ENCODE measurements at places on chromosomes 2 and 18. TPM values are rescaled to one million over a fixed set of nuclear protein-coding genes. Genes with fewer than 3 reads are reported as not detected.

Gene ASB18
- not detected for total RNA-seq

Gene SAG
- total RNA-seq: 0.12 TPM

- no peak for DNase-seq
Measured at GRCh38 chr18:51340332-51340731, 142.9 kb upstream of the MEX3C start.

GRCh38 chr2:134665727-134666506 is 52.9 kb downstream of the TMEM163 start:
- DNase-seq: no peak

Gene ITGA6
- total RNA-seq: 61.8 TPM

- DNase-seq: peak; percentile 74
Measured at GRCh38 chr18:36078751-36079529, 11.6 kb upstream of the RPRD1A start.

GRCh38 chr2:173175222-173175621 is 99.6 kb downstream of the MAP3K20 start:
- DNase-seq: no peak

GRCh38 chr2:159176555-159176954 is 109.9 kb downstream of the WDSUB1 start:
- no peak for DNase-seq

Gene FOXD4L1
- 0.10 TPM for total RNA-seq

DNA sequence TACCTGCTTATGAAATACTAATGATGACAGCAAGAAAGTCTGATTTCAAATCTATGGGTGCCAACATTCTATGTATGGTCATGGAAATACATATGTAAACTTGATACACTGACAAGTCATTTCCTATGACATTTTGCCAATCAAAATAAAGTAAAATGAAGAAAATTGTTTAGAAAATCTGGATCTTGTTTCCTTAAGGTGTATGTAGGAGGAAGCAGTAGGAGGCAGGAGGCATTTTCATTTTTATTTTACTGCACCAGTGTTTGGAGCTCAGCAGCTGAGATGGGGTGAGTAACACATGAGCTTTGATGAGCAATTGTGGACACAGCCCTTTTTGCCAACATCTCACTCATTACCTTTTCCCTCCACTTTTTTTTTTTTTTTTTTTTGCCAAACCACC is 167.0 kb downstream of the AFF3 start:
- DNase-seq: peak; percentile 68

Gene SLC4A5
- 0.10 TPM for total RNA-seq

GRCh38 chr2:146135245-146135644 is 1615.3 kb upstream of the ZEB2 start:
- DNase-seq: no peak

GRCh38 chr2:11506611-11506969 is 27.3 kb upstream of the GREB1 start:
- DNase-seq: no peak

Gene CSRNP3
- total RNA-seq: not detected

GRCh38 chr18:22238036-22238435 is 68.6 kb downstream of the GATA6 start:
- no peak for DNase-seq

GRCh38 chr2:116180072-116180471 is 1634.4 kb upstream of the DDX18 start:
- DNase-seq: no peak

GRCh38 chr2:184523732-184524131 is 74.6 kb upstream of the ZNF804A start:
- no peak for DNase-seq

Gene TWIST2
- 94.9 TPM for total RNA-seq

Gene C2orf66
- total RNA-seq: not detected

DNA sequence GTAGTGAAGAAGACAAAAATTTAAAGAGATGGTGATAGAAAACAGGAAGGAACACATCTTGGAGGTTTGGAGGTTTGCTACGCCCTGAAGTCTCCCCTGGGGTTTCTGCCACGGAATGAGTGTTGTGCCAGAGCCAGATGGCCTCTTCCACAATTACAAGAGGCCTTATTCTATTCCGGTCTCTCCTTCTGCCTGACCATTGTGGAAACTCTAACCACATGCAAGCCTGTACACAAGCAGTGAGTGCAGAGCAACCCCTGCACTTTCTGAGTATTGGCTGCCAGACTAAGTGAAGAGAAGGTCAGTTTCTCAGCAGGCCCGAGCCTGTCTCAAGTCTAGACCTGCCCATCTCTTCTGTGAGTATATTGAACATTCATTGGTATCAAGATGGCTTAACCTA is 22.7 kb upstream of the MYO1B start:
- peak; percentile 82 for DNase-seq

Gene LRRTM4
- total RNA-seq: 0.10 TPM

Gene REG3A
- total RNA-seq: not detected

DNA sequence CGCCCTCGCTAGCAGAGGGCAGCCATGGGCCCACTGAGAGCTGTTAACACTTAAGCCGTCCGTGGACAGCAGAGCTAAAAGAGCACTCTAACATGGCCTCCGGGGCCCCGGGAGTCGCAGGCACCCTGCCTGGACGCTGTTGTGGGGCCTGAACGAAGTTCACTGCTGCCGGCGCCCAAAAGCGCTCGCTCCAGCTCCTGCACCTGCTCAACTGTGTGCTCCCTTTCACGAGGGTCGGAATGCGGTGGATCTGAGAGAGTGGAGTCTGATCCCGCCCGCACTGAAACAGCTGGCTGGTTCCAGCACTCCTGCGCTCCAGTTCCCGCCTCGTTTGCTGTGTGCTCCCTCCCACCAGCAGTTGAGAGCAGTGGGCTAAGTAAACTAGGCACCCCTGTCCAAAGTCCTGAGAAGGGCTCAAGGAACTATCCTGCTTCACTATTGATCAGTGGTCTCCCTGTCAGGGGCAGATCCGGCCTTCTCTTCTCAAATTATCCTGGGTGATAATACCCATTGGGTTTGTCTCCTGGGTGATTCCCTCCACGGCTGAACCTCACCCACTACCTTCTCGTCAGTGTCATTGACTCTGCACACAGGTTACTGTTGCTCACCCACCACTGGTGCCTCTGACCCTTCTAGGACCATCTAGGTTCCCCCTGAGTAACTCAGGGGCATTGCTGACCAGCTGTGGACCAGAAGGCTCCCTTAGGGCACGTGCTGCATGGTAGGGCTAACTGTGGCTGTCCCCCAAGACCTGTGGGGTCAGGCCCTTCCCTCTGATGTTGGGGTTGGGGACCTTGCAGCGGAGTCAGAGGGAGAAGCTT is 23.5 kb downstream of the B3GNT7 start:
- no peak for DNase-seq

DNA sequence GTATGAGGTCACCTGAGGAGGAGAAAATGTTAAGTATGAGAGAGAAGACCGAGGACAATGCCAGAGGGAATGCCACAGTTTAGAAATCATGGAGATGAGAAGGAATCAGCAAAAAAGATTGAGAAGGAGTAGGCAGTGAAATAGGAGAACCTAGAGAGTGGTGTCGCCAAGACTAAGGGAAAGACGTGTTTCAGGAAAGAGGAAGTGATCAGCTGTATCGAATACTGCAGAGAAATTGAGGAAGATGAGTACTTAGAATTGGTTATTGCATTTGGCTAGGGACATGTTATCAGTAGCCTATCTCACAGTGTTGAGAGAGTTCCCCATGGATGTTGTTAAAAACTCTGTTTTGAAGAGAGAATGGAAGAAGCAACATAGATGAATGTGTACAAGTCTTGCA is 112.3 kb downstream of the GALNT1 start:
- DNase-seq: no peak

DNA sequence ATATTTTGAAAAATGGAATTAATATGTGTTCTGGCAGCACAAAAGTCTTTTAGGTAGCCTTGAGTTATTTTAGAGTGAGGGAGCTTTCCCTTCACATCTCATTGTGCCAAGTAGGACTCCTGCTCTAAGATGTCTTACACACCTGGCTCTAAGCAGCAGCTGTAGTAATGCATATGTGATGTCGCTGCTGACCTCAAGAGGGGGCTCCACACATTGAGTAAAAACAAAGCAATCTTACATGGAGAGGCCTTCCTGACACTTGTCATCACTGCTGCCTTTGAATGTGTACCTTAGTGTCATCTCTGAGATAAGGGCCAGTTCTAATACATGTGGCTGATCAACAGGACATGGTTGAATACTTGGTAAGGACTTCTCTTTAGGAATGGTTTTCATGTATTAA is 75.8 kb downstream of the ACTR3 start:
- DNase-seq: peak; percentile 29

- peak; percentile 74 for DNase-seq
Measured at GRCh38 chr2:178513876-178514275, 33.6 kb downstream of the PLEKHA3 start.

GRCh38 chr2:56749152-56749752 is 565.5 kb downstream of the CCDC85A start:
- DNase-seq: peak; percentile 43

DNA sequence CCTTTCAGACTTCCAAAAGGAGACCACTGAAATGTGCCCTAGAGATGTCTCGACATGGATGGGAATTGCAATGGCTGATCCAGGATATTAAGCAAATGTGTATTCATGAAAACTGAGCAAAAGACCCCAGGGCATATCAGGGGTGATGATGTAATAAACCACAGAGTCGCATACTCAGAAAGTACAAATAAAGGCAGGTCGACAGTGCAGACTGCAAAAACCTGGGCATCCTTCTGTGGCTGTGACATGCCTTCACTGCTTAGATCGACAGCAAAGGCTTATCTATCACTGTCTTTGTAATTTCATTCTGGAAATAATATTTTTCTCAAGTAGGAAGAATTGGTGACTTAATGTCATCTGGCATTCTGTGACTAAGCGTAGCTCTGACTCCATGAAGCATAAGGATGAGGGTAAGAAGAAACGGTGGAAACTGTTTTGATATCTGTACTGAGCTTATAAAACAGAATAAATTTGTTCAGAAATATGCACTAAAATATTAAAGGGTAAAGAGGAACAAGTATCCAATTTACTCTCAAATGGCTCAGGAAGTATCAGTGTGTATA is 115.6 kb upstream of the NRP2 start:
- DNase-seq: peak; percentile 24

Gene COL4A3
- total RNA-seq: 0.29 TPM

Gene ST6GAL2
- total RNA-seq: 28.6 TPM

- no peak for DNase-seq
Measured at GRCh38 chr2:15400240-15400826, 160.8 kb downstream of the NBAS start.

GRCh38 chr2:32755666-32756065 is 127.8 kb downstream of the TTC27 start:
- no peak for DNase-seq
